Astrocyte of the cerebellum (primary cell): ENCODE measurements at places on chromosomes 2 and 18.

DNA sequence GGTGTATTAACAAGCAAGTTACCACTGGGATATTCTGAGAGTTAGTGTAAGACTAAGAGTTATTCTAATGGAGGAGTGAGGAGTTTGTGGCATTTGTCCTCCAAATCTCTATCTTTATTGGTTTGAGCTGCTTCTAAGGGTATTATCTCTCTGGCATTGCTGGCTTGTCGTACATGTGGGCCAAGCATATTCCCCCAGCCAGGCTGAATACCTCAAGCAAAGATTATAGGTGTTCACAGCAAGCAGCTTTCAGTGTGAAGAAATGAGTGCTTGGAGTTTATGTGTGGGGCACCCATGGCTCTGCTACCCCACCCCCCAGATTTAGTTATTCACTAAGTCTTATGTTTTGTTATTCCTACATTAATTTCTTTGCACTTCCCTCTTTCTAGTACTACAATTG is 193.6 kb upstream of the FANCL start:
- DNase-seq, result no peak

DNA sequence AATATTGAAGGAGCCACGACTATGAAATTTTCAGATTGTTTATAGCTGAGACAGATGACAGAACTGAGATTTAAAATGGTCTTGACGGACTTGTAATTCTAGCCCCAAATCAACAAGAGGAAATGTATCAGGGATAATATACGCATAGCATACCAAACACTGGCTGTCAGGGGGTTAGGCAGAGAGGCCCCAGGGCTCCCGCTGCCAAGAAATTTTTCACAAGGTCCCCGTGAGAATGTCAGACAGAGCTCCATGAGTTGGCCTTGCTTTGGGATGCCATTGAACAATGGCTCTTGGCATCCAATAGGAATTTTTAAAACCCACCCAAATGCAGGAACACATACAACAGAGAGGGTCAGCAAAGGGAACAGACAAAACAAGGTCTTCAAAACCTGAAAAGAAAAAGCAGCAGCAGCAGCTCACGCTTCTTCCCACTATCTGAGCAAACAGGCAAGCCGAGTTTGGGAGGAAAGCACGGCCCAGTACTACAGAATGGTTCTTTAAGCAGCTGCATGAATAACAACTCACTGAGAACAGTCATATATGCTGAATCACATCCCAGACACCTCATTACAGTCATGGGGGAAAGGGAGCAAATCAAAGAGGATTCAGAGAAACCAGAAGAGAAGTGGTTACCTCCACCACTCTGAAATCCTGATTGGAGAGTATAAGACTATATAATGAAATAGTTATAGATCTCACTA is 445.6 kb downstream of the RND3 start:
- no peak for DNase-seq

DNA sequence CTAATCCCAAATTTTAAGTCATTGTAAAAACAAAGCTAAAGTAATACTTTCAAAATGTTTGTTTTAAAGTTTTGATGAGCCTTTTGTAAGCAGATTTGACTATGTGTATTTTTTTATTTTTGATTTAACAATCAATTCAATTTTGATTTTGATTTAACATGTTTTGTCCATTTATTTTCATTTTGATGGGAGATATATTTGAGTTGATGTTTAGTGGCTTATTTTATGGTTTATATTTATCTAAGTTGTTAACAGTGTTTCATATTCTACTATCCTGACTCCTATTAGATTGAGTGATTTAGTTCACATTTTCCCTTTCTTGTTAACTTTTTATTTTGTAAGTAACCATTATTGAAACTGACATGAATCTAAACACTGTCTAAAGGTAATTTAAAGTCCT is 44.7 kb downstream of the TMEM18 start:
- no peak for DNase-seq

- no peak for DNase-seq
Measured at GRCh38 chr2:26161926-26162325, 11.0 kb upstream of the GAREM2 start.

GRCh38 chr18:57135699-57136098 is 11.2 kb upstream of the BOD1L2 start:
- no peak for DNase-seq
